ENCODE measurements at places on chromosomes 11 and 22.

GRCh38 chr11:109708184-109708583 lies 286.2 kb downstream of the C11orf87 start:
- DNase-seq = no peak

- no peak for DNase-seq
Observed at GRCh38 chr22:30743257-30744020, 48.8 kb downstream of the OSBP2 start.

GRCh38 chr11:848380-848931 lies 5.8 kb downstream of the TSPAN4 start:
- DNase-seq = no peak

- peak; percentile 60 for DNase-seq
Observed at GRCh38 chr11:70244698-70245097, 25.8 kb upstream of the PPFIA1 start.

DNA sequence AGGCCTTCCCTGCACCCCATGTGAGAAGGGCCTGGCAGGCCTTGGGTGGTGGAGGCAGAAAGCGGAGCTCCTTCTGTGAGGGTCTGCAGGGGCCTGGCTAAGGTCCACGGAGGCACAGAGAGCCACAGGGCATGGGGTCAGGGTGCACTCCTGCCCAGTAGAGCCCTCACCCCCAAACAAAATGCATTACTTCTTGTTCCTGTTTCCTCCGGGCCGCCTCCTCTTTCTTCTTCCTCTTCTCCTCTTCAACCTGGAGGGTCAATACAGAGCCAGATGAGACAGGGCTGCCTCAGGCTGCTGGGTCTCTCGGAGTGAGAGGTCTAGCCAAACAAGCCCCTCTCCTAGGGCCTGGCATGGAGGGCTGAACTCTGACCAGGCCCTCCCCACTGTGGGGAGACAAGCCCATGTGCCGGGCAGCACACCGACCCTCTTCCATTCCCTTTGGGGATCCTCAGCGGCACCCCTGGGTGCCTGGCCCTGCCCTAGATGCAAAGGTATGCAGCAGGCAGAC lies 10.3 kb upstream of the NAP1L4 start:
- DNase-seq = no peak

DNA sequence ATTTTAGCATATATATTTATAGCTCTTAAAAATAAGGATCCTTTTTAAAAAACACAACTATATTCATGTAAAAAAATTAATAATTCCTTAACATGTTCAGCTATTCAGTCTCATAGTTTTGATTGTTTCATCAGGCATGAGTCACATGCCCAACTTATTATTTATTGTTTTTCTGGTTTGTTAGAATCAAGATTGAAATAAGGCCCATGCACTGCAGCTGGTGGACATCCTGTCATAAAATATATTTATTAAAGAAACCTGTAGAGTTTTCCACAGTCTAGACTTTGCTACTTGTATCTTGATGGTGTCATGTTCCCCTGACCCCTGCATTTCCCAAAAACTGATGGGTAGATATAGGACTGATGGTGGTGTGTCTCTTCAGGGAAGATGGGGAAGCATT lies 77.4 kb downstream of the PARVA start:
- no peak for DNase-seq

DNA sequence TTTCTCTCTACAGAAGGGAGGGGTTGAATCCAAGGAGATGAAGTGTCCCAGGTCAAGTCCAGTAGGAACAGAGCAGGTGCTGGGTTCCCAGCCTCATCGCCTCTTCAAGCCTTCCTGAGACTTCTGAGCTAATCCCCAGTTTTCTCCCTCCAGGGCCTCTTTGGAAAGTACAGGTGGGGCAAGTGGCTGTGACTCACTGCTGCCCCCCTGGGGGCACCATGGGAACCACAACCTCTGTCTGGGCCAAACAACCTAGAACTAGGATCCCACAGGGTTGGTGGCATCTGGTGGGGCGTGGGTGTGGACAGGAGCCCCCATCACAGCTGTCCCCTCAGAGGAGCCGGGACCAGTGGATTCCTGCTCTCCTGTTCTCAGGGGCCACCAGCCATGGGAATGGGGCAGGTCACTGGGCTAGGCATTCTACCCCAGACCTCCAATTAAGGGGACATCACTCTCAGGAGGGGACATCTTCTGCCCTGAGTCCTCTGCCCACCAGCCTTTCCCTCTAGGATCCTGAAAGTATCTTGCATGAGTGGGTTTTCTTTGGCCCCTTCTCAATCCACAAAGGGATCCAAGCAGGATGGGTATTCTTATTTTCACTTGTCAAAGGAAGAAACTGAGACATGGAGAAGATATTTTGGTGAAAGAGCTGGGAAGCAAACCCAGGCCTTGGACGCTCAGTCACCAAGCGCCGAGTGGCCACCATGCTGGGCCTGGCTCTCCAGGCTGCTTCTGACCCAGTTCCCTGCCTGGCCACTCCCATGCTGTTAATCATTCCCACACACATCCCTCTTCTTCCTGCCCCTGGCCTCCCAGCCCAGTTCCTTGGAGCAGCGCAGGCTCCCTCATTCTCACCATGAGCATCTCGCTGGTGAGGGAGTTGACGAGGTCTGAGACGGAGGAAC lies 23.8 kb downstream of the LRRC10B start:
- DNase-seq = no peak

DNA sequence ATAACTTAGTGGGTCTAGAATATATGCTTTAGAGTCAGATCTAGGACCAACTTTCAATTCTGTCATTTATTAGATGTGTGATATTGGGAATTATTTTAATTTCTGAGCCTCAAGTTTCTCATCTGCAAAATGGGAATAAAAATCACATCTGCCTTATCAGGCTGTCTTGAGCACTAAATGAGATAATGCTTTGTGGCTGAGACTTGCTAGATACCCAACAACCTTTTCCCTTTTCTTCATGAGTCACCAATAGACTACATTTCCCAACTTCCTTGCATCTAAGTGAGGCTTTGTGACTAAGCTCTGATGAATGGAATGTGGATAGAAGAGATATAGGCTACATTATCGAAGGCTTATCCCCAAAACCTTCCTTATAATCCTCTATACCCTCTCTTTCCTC lies 220.7 kb upstream of the SESN3 start:
- no peak for DNase-seq

GRCh38 chr11:95068549-95068948 lies 1.8 kb downstream of the SRSF8 start:
- peak; percentile 88 for DNase-seq

GRCh38 chr11:16787035-16787742 lies 48.7 kb downstream of the C11orf58 start:
- DNase-seq = no peak

DNA sequence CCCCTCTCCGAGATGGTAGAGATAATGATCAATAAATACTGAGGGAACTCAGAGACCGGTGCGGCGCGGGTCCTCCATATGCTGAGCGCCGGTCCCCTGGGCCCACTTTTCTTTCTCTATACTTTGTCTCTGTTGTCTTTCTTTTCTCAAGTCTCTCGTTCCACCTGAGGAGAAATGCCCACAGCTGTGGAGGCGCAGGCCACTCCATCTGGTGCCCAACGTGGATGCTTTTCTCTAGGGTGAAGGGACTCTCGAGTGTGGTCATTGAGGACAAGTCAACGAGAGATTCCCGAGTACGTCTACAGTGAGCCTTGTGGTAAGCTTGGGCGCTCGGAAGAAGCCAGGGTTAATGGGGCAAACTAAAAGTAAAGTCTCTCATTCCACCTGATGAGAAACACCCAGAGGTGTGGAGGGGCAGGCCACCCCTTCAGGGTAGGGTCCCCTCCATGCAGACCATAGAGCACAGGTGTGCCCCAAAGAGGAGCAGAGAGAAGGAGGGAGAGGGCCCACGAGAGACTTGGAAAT lies 43.2 kb downstream of the IGLL1 start:
- no peak for DNase-seq

- DNase-seq = no peak
Observed at GRCh38 chr22:20531404-20532201, 24.2 kb downstream of the MED15 start.

GRCh38 chr11:22161489-22161888 lies 31.4 kb upstream of the ANO5 start:
- no peak for DNase-seq

DNA sequence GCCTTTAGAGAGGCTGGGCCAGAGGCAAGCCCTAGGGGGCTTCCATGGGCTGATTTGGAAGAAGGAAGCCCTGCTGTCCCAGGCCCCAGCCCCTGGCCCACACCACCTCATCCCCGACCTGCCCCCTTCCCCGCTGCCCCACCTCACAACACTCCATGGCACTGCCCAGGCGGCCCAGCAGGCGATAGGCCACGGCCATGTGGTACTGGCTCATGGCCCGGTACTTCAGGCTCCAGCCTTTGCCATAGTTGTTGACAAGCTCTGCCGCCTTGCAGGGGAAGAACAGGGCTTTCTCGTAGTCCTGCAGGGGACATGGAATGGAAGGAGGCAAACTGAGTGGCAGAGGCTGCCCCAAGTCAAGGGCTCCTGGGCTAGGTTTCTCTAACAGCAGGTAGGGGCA lies 6.4 kb downstream of the RAPSN start:
- no peak for DNase-seq

DNA sequence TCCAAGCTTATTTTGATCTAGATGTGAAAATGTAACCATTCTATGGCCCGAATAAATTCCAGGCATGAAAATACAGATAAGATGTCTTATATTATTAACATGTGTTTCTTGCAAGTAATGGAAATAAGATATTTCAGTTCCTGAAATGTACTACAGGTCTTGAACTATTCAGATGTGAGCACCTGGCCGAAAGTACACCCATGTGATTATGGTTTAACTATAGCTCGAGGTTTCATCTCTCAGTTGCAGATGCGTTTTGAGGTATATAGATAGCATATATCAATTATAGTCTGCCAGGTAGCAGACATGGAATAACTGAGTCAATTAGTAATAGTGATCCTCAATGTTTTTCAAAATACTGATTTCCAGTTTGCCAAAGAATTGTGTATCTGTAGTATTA lies 68.3 kb downstream of the DDIAS start:
- no peak for DNase-seq

GRCh38 chr22:26642465-26643417 lies 14.6 kb upstream of the MIAT start:
- DNase-seq = no peak

DNA sequence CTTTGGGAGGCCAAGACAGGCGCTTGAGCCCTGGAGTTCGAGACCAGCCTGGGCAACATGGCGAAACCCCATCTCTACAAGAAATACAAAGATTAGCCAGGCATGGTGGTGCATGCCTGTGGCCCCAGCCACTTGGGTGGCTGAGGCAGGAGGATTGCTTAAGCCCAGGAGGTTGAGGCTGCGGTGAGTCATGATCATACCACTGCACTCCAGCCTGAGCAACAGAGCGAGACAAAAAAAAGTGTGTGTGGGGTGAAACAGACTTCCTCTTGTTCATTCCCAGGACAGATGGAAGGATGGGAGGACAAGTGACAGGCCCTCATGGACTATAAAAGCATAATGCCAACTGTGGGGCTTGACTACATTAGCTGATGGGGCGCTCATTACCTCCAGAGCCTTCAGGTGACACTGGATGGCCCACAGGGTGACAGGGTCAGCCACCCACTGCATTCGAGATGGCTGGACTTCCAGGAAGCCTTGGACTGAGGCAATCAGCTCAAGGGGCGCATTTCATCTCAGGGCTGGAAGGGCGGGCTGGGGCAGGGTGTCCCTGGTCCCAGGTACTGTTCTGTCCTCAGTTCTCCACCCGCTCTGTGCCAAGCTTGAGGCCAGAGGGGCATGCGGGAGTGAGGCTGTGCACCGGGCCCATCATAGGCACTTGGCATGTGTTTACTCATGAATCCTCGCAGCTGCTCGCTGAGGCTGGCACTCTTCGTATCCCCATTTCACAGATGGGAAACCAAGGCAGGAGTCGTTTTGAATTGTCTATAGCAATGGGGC lies 12.5 kb downstream of the NPTXR start:
- DNase-seq = no peak

GRCh38 chr11:122434786-122435185 lies 220.7 kb upstream of the UBASH3B start:
- DNase-seq = no peak
